ENCODE measurements at places on chromosomes 1 and 21. TPM values are rescaled to one million over a fixed set of nuclear protein-coding genes. Genes with fewer than 3 reads are reported as not detected.

BMP8A gene
- 1.7 TPM for total RNA-seq

PRELP gene
- total RNA-seq: under 0.01 TPM

FMO1 gene
- total RNA-seq: under 0.01 TPM

LRRC8C gene
- 10.8 TPM for total RNA-seq

KCNJ9 gene
- total RNA-seq: not detected

GJB4 gene
- not detected for total RNA-seq

LHX8 gene
- not detected for total RNA-seq

LAMB3 gene
- total RNA-seq: 3.9 TPM

HUNK gene
- total RNA-seq: 1.3 TPM

DNA sequence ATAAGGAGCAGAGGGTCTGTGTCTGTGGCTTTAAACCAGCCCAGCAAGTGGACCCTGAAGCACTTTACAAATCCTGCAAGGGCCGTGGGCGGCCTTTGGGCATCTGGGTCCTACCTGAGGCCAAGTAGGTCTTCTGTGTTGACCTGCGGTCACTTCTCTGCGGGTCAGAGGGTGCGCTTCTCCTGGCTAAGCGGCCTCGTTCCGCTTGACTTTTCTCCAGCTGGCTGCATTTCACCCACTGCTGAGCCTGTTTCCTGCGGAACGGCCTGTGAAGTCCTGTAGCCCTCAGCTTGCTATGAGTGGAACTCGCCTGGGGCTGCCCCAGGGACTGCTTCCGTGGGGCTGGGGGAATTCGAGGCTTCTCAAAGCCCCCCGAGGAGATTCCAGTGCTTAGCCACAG lies 43.3 kb downstream of the SLC37A1 start:
- no peak for DNase-seq

GRCh38 chr21:41247561-41248545 lies 68.7 kb upstream of the FAM3B start:
- DNase-seq: no peak

DNA sequence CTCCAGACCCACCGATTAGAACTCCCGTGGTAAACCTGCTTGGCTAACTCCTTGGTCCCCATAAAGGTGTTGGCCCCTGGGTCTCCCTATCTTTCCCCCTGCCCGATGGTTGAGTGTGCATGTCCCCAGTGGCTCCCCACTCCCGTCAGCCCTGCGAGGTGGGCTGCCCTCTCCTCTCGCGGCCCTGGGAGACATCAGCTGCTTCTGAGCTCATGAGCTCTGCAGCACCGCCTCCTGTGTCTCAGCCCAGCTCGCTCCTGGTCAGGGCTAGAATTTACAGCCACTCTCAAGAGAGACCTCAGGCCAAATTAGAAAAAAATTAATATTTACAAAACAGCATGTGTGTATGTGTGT lies 15.9 kb upstream of the ZBTB21 start:
- DNase-seq: peak; percentile 64

DNA sequence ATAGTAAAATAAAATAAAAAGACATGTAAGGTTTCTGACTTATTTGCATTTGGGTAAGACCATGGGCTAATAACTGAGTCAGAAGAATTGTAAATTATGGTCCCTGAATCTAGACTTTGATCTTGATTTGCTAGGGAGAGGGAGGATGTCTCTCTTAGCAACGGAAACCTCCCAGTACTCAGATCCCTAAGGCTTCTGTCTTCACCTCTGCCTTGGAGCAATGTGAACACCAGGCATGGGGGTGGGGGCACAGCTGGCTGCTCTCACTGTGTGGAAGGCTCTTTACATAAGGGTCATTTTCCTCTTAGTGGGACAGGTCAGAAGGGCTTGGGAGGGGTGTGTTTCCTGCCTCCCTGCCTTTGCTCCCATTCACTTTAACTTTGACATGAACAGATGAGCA lies 17.0 kb upstream of the TMEM54 start:
- no peak for DNase-seq

- no peak for DNase-seq
Observed at GRCh38 chr1:22852144-22852655, 120.5 kb downstream of the LACTBL1 start.

DNA sequence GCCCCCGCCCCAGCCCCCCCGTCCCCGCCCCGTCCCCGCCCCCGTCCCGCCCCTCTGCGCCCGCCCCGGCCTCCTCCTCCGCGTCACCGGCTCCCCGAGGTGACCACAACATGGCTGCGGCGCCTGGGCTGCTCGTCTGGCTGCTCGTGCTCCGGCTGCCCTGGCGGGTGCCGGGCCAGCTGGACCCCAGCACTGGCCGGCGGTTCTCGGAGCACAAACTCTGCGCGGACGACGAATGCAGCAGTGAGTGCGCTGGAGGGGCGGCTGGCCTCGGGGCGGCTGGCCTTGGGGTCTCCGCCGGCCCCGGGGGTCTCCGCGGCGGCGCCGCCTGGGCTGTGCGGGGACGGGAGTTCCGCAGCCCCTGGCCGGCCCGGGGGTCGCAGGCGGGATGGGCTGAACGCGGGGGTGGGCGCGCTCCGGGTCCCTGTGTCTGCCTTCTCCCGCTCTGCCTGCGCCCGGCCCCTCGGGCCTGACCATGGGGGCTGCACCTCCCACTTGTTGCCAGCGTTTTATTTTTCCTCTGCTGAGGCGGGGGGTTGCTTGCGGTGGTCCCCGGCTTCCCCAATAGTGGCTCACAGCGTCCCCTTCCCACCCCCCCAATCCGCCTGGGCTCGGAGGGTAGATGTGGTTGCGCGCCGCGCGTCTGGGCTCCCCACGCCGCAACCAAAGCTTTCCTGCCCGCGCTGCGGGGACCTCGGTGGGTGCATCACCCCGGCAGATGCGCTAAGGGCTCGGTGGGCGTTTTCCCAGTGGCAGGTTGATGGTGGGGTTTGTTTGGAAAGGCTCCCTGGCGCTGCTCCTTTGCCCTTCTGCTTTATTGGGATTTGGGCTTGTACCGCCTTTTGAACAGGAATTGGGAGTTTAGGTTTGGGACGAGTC lies at the start of gene MIA3:
MIA3 (plus strand) TSS at position 97 of the 879 bp plus-strand sequence; CDS start at position 111, 14 bp downstream.
- peak; percentile 30 for DNase-seq

- no peak for DNase-seq
Observed at GRCh38 chr1:47645151-47645550, 207.3 kb downstream of the FOXD2 start.

GRCh38 chr1:30381266-30381665 lies 342.1 kb downstream of the MATN1 start:
- no peak for DNase-seq

GRCh38 chr1:12424087-12424529 lies 193.9 kb downstream of the DHRS3 start:
- peak; percentile 56 for DNase-seq

DNA sequence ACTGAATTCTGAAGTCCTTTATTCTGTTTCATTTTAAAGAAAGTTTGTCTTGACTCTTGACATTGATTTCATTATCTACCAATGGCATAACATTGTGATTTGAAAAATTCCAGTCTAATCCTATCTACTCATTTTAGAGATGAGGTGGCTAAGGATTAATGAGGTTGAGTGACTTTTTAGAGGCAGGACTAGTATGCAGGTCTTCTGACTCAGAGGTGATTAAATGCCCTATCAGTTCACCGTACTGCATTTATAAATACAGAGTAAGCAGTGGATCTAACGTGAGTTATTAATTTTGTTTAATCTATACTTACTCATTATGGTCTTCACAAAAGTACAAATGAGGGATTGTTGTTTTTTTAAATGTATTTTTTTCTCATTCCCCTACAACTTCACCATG lies 277.6 kb downstream of the PTBP2 start:
- DNase-seq: no peak

- no peak for DNase-seq
Observed at GRCh38 chr1:199954699-199955098, 72.8 kb upstream of the NR5A2 start.

DNA sequence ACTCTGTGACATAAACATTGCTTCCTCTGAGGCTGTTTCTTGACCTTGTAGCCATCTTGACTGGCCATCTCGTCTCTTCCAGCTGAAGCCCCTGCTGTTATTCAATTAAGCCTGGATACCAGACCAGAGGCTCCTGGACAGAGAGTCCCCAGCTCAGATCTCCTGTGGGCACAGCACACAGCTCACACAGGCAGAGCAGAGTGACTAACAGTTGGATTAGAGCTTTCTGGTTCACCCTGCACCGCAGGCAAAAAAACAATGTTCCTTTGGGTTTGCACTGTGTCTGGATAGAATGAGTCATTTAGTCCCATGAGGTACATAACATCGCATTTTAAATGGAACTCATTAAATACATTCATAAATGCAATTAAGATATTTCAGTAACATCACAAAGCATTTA lies 33.4 kb upstream of the USH2A start:
- DNase-seq: peak; percentile 62

- DNase-seq: no peak
Observed at GRCh38 chr1:153527023-153527682, 8.6 kb downstream of the S100A6 start.

GRCh38 chr1:8091691-8092090 lies 65.6 kb upstream of the ERRFI1 start:
- peak; percentile 58 for DNase-seq

DNA sequence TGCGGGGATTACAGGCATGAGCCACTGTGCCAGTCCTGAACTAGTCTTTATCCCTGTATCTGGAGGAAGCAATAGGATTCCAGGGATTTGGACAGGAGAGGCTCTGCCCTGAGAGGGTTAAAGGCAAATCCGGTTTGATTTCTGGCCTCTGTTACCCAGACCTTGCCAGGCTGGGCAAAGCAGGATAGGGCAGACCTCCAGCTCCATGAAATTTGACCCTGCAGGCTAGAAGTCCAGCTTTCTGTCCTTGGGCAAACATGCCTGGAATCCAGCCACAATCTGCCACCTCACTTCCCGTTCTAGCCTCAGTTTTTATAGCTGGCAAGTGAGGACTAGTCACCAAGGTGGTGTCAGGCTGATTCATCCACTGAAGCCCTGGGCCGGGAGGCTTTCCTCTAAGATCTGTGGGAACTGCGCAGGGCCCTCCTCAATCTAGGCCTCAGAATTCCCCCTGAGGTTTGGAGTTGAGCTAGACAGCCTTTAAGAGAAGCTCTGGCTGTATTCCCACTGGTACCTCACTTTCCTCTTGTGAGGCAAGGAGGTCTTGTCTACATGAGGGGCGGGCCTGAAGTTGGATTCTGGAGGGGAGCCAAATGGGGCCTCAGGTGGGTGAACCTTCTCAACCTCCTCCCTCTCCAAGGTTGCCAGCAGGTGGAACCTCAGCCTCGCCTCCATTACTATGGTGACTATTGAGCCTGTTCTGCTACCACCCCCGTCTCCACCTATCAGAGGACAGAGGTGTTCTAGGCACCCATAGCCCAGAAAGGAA lies 7.0 kb upstream of the P3R3URF start:
- peak; percentile 87 for DNase-seq

DNA sequence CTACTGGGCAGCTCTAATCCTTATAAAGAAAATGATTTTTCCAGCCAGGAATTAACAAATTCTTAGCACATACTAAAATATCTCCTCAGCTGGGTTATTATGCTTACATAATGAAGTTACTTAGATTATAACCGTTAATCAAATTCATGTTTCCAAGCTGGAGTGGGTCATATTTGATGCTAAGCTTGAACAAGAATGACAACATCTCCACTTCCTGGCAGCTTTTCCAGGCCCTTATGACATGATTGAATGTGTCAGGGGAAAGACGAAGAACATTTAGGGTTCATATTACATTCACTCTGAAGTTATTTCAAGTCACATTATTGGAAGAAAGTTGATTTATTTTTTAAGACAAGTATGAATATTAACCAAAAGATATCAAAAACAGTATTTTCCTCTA lies 333.7 kb downstream of the PCP4 start:
- DNase-seq: no peak

DNA sequence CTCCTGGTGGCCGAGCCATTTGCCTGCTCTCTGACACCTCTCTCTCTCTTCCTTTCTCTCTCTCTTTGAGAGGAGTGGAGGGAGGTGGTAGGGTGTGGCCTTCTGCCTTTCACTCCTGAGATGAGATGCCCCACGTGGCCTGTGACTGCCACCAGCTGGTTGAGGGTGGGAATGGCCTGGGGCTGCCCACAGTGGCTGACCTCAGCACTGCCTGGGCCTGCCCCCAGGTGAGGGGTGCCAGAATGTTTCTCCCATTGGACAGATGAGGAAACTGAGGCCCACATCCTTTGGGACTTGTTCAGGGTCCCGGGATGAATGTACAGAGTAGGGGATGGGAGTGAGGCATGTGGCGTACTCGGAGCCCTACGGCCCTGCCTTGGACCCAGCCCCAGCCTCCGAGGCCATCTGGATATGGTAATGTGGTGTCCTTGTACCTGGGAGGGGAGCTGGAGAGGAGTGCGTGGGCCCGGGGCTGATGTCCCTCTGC lies 12.7 kb upstream of the C1orf167 start:
- peak; percentile 27 for DNase-seq

- DNase-seq: no peak
Observed at GRCh38 chr1:207218512-207219362, 102.7 kb upstream of the CD55 start.

DNA sequence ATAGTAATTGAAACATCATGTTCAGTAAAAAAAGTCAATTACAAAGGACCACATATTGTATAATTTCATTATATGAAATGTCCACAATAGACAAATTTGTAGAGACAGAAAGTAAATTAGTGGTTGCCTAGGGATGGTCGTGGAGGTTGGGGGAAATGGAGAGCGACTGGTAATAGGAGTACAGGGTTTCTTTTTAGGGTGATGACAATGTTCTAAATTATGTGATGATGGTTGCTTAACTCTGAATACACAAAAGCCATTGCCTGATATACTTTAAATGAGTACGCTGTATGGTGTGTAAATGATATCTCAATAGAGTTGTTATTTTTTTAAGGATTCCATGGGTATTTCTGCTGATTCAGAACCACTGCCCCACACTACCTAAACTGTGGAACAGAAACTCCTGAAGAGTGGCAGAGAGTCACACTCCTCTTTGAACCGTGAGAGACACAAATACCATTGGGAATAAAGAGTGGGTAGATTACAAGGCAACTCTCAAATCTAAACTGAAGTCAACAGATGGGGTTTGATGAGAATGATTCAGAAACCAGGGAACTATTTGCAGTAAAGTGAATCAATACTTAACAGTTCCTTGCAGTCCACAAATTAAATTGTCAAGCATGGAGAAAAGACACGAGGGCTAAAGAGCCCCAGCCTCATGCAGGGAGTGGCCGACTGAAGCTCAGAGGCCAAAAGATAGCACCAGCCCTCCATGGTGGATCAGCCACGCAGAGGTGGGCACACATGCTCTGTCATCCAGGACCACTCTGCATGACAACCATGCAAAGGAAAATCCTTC lies 118.0 kb downstream of the CAPN8 start:
- no peak for DNase-seq

- peak; percentile 44 for DNase-seq
Observed at GRCh38 chr21:15841856-15842564, 112.2 kb downstream of the USP25 start.

Measured in fibroblast of villous mesenchyme (primary cell).